ENCODE measurements at places on chromosomes 7 and 10.

DNA sequence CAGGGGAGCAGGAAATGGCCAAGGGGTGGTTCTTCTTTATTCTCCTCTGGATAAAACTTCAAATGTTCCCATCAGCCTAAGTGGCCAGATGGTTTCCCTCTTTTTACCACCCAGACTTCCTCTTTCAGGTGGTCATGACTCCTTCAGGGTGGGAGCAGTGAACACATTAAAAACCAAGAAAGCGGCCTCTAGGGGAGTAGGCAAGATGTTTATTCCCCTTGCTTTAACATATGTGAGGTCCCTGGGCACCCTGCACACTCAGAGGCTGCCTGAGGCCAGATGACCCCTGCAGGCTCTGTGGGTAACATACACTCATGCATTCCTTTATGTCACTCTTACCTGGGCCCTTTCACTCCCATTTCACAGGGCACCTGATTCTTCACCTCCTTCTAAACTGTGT lies 357.4 kb downstream of the ABCA13 start:
- DNase-seq, result no peak

- DNase-seq, result no peak
Observed at GRCh38 chr7:109246330-109247077, 676.8 kb downstream of the DNAJB9 start.

- DNase-seq, result no peak
Observed at GRCh38 chr10:94016727-94017714, 23.3 kb downstream of the PLCE1 start.

DNA sequence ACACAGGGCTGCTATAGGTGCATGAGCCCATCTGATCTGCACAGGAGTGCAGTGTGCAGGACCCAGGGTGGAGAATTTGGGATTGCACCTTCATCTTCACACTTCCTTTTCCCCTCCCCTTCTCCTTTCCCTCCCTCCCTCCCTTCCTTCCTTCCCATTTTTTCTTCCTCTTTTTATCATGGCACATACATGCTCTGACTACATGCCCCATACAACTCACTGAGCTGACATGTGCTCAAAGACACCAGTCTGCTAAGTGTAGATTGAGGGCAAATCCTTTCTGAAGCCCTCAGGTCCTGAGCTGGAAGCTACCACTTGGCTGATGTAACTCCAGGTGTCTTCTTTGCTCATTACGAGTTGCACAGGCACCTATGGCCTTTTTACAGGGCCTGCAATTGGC lies 365.3 kb upstream of the ZNF32 start:
- no peak for DNase-seq

- DNase-seq, result no peak
Observed at GRCh38 chr7:30164567-30164966, 29.8 kb downstream of the MTURN start.

GRCh38 chr7:26593896-26594295 lies 270.5 kb downstream of the SKAP2 start:
- DNase-seq, result no peak

GRCh38 chr10:3043512-3044368 lies 23.6 kb upstream of the PFKP start:
- DNase-seq, result peak; percentile 41

DNA sequence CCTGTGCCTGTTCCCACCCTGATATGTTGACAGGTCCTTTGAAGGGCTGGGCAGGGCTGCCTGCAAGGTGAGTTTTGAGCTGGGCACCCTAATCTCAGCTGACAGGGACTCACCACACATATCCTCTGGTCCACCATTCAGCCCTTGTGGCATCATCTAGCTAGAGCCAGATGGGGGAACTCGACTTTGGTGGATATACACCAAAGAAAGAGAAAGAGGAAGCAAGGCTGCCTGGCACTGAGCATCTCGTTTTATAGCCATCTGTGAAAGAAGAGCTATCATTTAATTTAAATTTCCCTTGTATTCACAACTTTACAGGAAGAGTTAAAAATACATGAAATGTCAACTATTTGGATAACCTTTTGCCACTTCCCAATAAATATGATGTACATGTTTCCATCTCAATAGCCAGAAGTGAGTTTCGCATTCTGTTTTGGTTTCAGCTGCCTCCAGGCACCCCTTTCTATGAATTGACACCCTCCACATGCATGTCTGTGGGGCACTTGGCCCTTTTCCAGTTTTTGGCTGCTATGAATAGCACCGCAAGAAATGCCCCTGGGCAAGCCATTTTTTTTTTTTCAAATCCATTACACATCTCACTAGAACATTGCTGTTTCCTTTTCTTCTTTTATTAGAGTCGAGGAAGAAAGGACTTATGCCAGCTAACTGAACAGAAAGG lies 22.9 kb upstream of the GRB10 start:
- DNase-seq, result no peak

GRCh38 chr10:132537684-132538001 lies at the start of gene INPP5A:
Gene INPP5A, plus strand, starts transcription at chr10:132537787. Its CDS starts 310 bp downstream, at chr10:132538097.
- no peak for DNase-seq

- no peak for DNase-seq
Observed at GRCh38 chr10:33947544-33947943, 613.1 kb upstream of the NRP1 start.

- no peak for DNase-seq
Observed at GRCh38 chr10:73645251-73645650, 4.0 kb upstream of the MYOZ1 start.

DNA sequence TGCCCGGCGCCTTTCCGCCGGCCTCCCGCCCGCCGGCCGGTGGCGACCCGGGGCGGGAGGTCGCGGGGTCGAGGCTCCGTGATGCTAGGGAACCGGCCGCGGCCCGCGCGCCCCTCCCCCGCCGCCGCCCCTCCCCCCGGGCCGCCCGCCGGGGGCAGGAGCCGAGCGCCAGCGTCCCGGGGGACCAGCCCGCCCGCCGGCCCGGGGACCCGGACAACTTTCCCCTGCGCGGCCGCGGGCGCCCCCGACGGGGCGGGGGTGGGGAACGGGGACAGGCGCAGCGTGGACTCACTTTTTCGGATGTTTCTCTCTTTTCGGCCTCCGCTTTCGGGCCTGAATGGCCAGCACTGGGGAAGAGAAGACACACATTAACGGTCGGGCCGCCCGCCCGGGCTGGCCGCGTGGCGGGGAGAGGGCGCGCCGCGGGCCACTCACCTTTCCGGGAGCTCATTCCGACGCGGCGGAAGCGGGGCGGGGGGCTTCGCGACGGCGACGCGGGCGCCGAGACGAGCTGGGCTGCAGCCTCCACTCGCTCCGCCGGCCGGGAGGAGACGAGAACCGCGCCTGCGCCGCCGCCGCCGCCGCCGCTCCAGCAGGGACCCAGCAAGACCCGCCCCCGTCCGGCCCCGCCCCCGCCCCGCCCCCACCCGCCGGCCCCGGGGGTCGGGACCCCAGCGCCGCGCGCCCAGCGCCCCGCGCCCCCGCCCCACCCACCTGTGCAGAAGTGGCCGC lies at the start of gene SRPK2:
SRPK2 (minus strand) TSS at position 566 of the 732 bp plus-strand sequence.
- peak; percentile 82 for DNase-seq

DNA sequence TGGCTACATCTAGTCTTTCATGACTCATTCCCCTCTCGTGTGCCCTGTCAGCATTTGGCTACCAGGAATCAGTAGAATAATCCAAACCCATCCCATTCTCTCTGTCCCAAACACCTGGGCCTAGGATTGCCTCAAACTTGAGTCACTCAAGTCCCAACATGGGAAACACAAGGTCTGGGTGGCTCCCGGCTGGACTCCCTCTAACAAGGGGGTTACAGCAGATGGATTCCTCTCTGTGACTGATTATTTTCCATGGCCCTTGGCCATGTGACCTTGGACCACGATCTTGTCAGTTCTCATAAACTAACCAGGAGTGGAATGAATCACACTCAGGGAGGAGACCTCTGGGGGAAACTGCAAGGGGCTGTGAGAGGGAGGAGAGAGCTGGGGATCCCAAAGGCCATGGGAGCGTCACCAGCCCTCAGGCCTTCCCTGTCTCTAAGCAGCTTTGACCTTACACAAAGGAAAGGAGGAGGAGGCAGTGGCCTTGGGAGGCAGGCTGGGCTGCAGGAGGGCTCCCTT lies 533.1 kb downstream of the KCNMA1 start:
- no peak for DNase-seq

DNA sequence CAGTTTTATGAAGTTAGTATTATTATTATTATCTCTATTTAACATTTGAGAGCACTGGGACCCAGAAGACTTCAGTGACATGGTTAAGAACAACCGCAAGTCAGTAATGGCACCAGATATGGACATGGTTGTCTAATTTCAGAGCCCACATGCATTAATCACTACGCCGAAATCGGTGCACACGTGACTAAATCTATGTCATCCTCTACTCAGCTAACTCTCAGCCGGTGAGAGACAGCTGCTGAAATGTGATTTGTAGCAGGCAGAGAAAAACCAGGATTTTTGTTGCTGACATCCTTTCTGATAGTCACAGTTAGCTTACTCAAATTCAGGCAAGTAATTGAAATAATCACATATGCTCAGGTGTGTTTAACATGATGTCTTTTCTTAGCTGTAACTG lies 127.7 kb downstream of the SPAG6 start:
- no peak for DNase-seq

DNA sequence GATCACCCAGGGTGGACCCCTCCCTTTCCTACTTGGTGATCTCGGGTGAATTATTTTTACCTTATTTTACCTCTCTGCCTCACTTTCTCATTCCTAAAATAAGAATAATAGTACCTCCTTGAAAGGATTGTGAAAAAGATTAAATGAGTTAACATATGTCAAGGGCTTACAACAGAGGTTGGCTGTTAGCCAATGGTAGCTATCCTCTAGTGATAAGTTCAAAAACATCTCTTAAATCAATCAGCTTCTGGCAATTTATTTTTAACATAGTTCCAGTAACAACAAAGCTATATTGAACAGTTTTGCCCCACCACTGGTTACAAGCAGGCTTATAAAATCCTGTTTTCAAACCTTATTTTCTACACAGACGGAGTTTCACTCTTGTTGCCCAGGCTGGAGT lies 45.4 kb downstream of the TMEM168 start:
- DNase-seq, result no peak

GRCh38 chr7:33849971-33850559 lies 55.3 kb upstream of the BMPER start:
- DNase-seq, result no peak

GRCh38 chr7:121084748-121085336 lies 96.3 kb downstream of the CPED1 start:
- DNase-seq, result no peak

DNA sequence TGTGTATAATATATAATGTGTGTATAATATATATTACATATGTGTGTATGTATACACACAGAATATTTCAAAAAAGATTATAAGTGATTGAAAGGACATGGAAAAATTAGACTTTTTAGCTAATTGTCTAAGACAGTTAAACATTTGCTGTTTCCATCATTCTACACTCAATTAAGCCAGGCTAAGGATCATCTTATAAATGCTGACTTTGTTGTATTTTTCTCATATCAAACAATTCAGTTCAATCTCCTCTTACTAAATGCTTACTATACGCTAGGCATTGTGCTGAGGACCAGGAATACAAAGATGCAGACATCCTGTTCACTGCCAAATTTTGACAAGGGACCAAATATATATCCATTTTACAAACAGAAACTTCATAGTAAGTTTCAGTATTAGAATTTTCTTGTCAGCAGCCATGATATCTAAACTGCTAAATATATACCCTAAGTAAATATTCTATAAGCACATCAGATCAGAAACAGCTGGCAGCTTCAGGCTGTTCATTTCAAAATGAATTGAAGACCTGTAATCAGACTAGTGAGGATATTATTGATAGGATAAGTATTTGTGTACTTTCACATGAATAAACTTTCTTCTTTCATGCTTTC lies 10.3 kb upstream of the LRRN3 start:
- DNase-seq, result no peak

GRCh38 chr7:46071076-46071475 lies 150.0 kb upstream of the IGFBP3 start:
- DNase-seq, result no peak

DNA sequence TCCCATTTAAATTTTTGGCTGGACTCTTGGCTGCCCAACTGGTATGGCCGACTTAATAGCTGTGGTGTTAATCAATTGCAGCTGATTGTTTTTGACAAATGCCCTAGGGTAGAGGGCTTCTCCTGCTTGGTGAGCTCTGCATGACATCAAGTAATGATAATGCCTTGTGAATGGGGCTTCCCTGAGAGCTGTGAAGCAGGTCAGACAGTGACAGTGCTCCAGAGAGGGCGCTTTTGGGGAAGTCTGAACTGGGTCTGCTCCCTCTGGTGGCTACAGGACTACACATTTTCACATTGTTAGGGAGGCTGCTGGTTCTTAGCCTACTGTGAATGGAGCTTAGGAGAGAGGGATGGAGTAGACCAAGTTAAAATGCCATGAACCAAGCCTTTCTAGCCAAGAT lies 98.8 kb downstream of the SDK1 start:
- no peak for DNase-seq

GRCh38 chr10:3538656-3539531 lies 246.1 kb downstream of the KLF6 start:
- DNase-seq, result no peak

GRCh38 chr10:91756286-91756685 lies 41.9 kb upstream of the TNKS2 start:
- no peak for DNase-seq

GRCh38 chr7:28626624-28627262 lies 214.4 kb downstream of the CREB5 start:
- no peak for DNase-seq

DNA sequence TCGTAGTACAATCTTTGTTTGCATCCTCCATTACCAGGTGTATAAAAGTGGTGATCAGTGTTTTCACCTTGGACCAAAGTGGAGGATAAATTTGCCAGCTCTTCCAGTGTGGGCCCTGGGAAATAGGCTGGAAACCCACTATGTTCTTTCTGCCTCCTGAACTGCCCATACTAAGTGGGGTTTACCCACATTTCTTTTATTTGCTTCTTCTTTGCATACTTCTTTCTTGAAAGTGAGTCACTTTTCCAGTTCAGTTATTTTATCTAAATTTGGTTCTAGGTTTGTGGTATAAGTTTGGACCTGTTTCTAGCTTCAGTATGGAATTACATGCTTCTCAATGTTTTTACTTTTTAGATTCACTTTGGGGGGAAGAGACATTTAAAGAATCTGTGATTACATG lies 126.2 kb upstream of the ACBD5 start:
- DNase-seq, result no peak

- DNase-seq, result peak; percentile 21
Observed at GRCh38 chr7:151537818-151538561, 18.3 kb upstream of the RHEB start.

DNA sequence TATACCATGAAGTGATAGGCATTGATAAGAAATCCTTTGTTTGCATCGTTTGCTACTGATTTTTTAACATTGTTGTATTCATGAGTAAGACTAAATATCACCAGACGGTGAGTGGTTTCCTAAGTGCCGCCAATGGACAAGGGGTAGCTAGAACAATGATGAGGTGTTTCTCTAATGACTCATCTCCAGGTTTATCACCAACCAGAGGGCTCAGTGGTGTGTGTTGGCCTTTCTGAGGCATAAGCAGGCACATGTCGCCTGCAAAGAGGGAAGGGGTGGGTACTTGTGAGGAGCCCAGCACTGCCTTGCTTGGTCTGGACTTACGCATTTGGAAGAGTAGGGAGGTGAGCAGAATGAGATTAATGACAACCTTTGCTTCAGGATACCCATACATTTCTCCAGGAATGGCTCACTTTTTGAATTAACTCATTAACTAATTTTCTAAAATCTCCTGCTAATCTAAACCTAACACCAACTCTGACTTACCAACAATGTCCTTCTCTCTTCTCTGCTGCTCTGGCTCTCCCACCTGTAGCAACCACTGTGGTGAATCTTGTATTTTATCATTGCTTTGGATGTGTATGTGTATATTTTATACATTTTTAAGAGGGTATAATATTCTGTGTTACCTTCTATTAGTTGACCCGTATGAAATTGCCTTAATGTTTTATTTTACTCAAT lies 722.6 kb downstream of the GRID1 start:
- DNase-seq, result no peak
